ENCODE measurements at places on chromosomes 1 and 21. TPM values are rescaled to one million over a fixed set of nuclear protein-coding genes. Genes with fewer than 3 reads are reported as not detected.

LRRN2 gene
- 3.2 TPM for total RNA-seq

- no peak for DNase-seq
These were observed 265.2 kb downstream of the KIF26B start for GRCh38 chr1:245419989-245420388.

DNA sequence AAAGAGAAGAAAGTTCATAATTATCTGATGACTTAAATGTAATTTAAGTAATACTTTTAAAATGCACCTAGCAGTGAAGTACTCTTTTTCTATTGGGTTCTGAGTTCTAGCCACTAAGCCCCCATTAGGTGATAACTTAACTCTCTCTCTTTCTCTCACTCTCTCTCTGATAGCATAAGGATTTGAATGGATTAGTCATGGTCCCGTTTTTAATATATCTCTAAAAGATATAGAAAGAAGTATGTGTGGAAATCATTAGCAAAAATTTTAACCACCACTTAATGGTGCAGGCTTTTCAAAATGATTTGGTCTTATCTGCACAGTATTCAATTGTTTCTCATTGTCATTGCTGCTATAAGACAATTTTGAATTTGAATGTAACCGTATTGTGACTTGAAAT is 78.2 kb downstream of the RWDD3 start:
- DNase-seq, result no peak

KDF1 gene
- total RNA-seq, result 10.5 TPM

NBL1 gene
- total RNA-seq, result 218 TPM

GRCh38 chr1:83520797-83521196 is 478.1 kb downstream of the TTLL7 start:
- no peak for DNase-seq

- DNase-seq, result no peak
These were observed 91.3 kb downstream of the ITSN1 start for GRCh38 chr21:33733601-33734000.

- peak; percentile 88 for DNase-seq
These were observed 4.2 kb upstream of the RAP1GAP start for GRCh38 chr1:21673277-21673780.

DNAH14 gene
- total RNA-seq, result 14.9 TPM

DNA sequence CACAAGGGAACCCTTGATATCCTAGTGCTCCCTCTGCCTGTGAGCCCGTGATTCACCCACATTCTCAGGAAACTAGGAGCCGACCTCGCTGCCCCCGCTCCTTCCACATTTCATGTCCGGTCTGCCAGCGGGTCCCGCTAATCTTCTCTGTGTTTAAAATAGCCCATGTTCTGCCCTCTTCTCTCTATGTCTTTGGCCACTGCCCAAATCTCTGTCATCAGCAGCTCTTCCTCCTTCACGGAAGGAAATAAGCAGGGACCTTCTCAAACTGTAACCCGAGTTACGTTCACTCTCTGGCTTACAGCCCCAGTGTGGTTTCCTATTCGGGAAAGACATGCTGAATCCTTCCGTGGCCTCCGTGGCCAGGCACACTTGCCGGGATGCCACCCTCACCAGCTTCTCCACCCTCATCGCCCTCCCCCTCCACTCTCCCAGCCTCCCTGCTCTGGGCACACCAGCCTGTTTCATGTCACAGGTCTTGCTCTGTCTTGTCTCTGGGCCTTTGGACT is 21.1 kb upstream of the UBXN10 start:
- DNase-seq, result no peak

KRTAP13-2 gene
- not detected for total RNA-seq

DNA sequence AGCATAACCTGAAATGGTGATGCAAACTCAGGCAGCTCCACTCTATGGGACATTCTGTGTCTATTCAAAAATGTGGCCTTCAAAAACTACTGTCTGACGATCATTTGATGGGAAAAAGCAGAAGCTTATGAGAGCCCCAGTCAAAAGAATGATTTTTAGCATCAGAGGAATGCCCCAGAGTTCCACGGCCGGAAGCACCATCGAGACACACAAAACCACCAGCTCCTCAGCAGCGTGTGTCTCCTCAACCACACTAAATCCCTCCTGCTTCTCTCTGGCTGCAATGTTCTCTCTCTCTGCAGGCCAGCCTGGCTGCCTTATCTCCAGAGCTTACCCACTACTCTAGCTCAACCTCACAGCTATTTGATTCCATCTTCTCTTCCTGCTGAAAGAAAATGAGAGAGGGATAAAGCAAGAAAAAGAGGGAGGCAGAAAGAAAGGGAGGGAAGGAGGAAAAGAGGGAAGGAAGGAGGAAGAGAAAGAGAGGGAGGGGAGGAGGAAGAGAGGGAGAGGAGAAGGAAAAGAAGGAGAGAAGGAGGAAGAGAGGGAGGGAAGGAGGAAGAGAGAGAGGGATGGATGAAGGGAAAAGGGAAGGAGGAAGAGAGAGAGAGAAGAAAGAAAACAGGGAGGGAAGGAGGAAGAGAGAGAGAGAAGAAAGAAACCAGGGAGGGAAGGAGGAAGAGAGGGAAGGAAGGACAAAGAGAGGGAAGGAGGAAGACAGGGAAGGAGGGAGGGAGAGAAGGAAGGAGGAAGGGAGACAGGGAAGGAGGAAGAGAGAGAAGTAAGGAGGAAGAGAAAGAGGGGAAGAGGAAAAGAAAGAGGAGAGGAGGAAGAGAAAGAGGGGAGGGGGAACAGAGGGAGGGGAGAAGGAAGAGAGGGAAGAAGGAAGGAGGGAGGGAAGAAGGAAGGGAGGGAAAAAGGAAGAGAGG is 33.5 kb upstream of the LAPTM5 start:
- no peak for DNase-seq

UBR4 gene
- total RNA-seq, result 110 TPM

TSPAN1 gene
- 6.9 TPM for total RNA-seq

GRCh38 chr1:193569983-193570269 is 383.5 kb upstream of the B3GALT2 start:
- no peak for DNase-seq

DNA sequence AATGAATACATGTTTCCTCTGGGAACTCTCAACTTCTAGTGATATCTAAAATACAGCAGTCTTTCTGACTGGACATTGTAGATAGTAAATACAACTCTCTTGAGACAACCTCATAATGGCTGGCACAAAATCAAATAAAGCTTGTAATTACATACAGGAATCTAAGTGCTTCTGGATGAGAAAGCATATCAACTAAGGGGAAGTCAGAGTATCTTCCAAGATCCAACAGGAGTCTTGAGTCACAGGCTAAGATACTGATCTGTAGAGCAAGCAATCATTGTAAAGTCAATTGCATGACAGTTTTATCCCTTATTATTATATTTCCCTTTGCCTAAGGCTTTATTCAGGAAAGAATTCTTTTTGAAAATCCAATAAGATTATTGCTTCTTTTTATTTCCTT is 249.9 kb downstream of the LRRIQ3 start:
- DNase-seq, result no peak

DNA sequence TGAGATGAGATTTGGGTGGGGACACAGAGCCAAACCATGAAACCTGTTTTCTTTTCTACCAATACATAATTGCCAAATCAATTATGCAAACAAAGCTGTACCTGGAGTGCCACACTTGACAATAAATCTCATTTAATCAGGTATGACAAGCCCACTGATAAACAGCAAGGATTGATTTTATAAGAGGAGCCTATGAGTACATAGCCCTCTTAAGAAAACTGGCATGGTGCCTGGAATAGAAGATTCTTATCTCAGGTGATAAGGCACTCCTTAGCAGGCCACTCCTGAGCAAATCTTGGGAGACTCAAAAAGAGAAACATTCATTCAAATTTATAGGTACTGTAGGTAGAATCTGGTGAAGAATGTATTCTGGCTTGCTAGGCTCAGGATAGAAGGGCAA is 28.6 kb upstream of the PDE4B start:
- no peak for DNase-seq

SGIP1 gene
- 19.8 TPM for total RNA-seq

- no peak for DNase-seq
These were observed 39.0 kb downstream of the PTPRC start for GRCh38 chr1:198677871-198678270.

SLC30A10 gene
- total RNA-seq, result not detected

- DNase-seq, result no peak
These were observed 1.7 kb upstream of the SFN start for GRCh38 chr1:26861286-26861701.

DNA sequence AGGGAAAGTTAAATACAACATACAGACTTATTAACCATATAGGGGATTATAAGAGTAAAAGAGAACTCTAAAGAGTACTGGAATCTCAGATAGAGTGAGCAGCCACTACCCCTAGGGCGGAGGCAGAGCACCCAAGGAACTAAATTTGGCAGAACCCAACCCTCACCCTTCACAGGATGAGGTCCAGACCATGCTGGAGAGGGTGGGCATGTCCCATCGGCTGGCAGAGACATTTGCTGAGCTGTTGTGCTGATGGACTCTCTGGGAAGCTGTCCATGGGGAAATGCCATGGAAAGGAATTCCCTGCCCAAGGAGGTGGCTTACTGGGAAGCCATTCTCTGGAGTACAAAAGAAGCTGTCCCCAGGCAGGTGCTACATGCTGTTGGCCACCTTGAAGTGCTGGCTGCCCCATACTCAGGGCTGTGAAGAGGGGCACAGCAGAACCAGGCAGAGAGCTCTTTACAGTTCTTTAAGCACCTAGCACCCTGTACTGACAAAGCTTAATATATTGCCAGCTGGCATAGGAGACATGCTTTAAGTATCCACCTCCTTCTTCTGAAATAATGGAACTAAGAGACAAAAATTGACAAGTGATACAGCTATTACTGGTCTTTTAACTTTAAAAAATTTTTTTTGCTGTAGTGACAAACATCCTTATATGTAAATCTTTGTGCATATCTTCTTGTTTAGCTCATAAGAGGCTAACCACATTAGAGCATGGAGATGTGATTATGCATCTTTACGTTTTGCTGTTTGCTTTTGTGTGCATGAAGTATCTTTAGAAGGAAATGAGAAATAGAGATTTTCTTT is 29.6 kb downstream of the TSNAX start:
- no peak for DNase-seq

GRCh38 chr1:107804741-107805140 is 160.2 kb downstream of the VAV3 start:
- no peak for DNase-seq

SPRR5 gene
- total RNA-seq, result not detected

DNA sequence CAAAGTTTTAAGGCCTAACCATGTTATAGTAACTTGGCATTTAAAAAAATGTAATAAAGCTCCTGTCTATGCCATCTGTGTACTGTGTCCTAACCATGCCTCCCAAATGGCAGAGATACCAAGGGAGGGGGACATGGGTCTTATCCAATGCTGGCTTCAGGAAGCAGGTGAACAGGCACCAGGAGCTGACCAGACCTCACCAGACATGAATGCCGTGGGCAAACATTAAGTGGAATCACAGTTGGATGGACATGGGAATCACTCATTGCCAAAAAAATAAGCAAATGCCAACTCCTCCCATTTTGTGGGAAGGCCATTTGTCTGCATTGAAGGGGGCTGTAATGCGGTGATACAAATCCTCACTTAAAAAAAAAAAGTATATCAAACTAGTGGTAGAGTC is 22.9 kb downstream of the PROX1 start:
- DNase-seq, result no peak

LIPI gene
- not detected for total RNA-seq

LHX8 gene
- total RNA-seq, result not detected

GRCh38 chr1:235015291-235015985 is 113.2 kb downstream of the TOMM20 start:
- DNase-seq, result no peak

IFI16 gene
- total RNA-seq, result 98.0 TPM

GRCh38 chr1:233487408-233487807 is 126.5 kb upstream of the KCNK1 start:
- DNase-seq, result no peak

SV2A gene
- total RNA-seq, result 1.7 TPM

SDE2 gene
- total RNA-seq, result 21.8 TPM

OR2T11 gene
- total RNA-seq, result not detected

UBXN10 gene
- total RNA-seq, result 0.87 TPM

- no peak for DNase-seq
These were observed 40.6 kb downstream of the ST6GALNAC3 start for GRCh38 chr1:76115171-76115570.

BPNT1 gene
- total RNA-seq, result 23.2 TPM

DNA sequence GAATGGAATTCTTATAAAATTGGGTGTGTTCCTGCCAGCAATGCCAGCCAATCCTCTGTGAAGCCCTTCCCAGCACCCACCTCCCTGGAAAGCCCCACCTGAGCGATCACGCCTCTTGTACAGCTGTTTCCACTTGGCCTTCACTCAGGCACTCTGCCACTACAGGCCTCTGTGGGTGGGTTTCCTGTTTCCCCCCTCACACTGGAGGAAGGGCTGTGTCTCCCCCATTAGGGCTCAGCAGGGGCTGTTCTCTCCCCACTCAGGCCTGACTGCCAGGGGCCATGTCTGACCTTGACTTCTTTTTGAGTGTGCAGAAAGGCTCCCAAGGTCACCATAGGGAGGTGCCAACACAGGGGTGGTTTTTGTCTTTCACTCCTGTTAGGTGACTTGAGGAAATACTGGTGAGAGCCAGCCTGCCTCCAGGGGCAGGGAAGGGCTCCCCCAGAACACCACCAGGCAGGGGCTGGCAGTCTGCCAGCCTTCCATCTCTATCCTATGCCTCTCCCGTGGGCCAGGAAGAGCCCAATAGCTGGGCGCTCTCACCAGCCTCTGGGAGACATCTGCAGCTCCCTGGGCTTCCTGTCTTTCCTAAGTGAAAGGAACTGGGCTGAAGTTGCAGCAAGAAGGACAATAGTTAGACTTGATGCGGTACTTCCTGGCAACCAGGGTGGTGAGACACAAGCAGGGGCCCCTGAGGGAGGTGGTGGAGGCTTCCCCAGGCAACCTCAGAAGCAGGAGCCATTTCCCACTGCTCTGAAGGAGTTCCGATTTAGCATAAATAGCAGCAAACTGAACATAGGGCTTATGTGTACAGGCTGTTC is 49.1 kb downstream of the ELK4 start:
- peak; percentile 63 for DNase-seq

DNA sequence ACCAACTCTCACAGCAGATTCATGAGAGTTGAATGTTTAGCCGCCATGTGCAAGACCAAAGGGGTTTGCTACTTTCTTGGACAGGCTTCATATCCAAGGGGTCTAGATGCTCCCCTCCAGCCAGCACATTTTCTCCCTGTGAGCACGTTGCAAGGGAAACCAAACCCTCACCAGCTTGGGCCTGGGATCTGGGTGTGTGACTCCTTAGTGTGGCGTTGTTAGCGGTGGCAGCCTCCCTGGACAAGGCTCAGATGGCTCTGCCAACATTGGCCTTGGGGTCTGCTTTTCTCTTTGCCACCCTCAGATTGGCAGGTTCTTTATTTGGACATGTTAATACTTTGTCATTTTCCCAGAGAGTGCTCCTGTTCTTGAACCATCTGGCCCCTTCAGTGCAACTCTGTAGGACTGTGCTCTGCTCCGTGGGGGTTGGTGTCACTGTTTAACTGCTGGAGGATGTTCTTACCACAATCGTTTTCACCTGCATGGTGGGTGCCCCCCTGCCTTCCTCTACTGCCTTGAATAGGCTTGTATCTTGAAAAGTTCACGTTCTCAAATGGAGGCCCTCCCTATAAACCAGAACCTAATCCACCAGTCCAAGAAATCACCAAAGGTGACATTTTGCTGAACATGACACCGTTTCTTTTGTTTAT is 13.4 kb downstream of the ABCG1 start:
- DNase-seq, result no peak

GRCh38 chr1:202567738-202568137 is 142.5 kb downstream of the SYT2 start:
- DNase-seq, result no peak

Measured in upper lobe of right lung (tissue), 1 donor.